ENCODE measurements at places on chromosomes 11 and 22.

GRCh38 chr11:43492701-43493100 is 134.0 kb downstream of the TTC17 start:
- no peak for DNase-seq

GRCh38 chr11:120928627-120929026 is 95.3 kb upstream of the TBCEL start:
- DNase-seq: no peak

- peak; percentile 68 for DNase-seq
Observed at GRCh38 chr11:57493507-57494503, 21.7 kb downstream of the SLC43A1 start.

- no peak for DNase-seq
Observed at GRCh38 chr22:50317178-50317577, 9.6 kb downstream of the DENND6B start.

- DNase-seq: no peak
Observed at GRCh38 chr22:29870574-29870973, 12.4 kb upstream of the MTMR3 start.

GRCh38 chr11:21505070-21505469 is 687.8 kb upstream of the ANO5 start:
- no peak for DNase-seq

DNA sequence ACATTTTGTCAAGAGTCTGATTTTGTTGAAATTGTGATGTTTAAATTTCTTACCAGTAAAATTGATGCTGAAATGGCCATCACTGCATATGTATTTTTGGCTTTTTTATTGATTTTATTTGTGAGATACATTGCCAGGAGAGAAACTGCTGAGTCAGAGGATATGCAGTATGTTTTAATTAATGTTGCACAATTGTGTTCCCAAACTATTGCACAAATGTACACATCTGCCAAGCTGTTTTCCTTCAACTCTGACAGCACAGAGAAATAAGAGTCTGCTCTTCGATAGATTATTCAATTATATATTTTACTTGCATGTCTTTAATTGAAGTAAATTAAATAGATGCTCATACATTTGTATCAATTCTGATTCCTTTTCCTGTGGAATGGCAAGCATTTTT is 640.2 kb upstream of the LUZP2 start:
- DNase-seq: no peak
